ENCODE measurements at places on chromosomes 6 and 20.

- no peak for DNase-seq
Measured at GRCh38 chr6:161459008-161459615, 185.3 kb upstream of the AGPAT4 start.

GRCh38 chr20:59217173-59217572, 53.6 kb downstream of the ZNF831 start:
- no peak for DNase-seq

DNA sequence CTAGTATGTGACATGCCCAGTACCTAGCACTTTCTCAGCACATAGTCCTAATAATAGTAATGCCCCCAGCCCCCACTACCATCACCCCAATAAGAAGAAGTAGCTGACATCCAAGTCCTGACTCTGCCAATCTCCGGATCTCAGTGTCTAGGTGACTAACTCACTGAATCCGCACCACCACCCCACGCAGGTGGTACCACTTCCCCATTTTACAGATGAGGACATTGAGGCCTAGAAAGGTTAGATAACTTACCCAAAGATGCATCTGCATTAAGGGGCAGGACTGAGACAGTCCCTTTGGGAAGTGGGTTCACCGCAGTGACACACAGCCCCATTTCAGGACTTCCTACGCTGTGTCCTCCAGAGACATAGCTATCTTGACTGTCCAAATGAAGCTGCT, 241.2 kb downstream of the TFAP2C start:
- DNase-seq = no peak

- no peak for DNase-seq
Measured at GRCh38 chr6:160101277-160102205, 20.1 kb upstream of the SLC22A1 start.

DNA sequence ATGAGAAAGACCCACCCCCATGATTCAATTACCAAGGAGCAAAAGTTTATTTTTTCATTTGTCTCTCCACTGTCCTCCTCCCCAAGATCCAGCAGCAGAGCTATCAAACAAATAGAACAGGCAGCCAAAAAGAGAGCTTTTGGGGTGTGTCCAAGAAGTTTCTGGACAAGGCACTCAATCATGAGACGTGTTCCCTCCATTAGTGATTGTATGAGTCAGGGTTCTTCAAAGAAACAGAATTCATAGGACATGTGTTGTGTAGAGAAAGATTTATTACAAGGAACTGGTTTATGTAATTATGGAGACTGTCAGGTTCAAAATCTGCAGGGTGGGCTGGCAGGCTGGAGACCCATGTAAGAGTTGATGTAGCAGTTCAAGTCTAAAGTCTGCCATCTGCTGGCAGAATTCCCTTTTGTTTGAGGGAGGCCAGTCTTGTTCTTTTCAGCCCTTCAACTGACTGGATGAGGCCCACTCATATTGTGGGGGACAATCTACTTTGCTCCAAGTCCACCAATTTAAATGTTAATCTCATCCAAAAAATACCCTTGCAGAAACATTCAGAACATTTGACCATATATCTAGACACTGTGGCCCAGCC, 248.1 kb upstream of the OPRM1 start:
- DNase-seq = no peak

GRCh38 chr6:108051481-108051880, 23.1 kb downstream of the OSTM1 start:
- no peak for DNase-seq

GRCh38 chr20:43541214-43541613, 17.6 kb upstream of the SGK2 start:
- DNase-seq = no peak

DNA sequence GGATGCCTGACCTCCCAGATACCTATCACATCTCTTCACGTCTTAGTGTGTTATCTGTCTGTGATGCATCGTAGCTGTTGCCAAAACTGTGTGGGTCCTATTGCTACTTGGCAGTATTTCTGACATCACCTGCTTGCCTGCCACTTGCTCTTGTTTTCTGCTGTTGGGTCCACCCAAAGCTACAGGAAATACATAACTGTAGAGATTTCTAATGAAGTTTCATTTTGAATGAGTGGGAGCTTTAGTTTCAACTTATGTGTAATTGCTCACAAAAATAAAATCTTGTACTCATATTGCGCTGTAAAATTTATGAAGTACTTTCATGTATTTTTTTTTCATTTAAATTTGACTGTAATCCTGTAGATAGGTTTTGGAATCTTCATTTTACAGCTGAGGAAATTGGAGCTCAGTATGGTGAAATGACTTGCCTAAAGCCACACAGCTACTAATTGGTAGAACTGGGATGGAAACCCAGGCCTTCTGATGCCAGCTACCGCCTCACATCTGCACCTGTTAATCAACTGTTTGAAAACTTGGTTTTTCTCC, 113.6 kb upstream of the MAN1A1 start:
- no peak for DNase-seq

All from DMS153 (cell line).